ENCODE measurements at places on chromosomes 2 and 18.

GRCh38 chr2:195741191-195741590 lies 84.2 kb downstream of the SLC39A10 start:
- no peak for DNase-seq

GRCh38 chr2:128495996-128496547 lies 177.4 kb upstream of the HS6ST1 start:
- no peak for DNase-seq

DNA sequence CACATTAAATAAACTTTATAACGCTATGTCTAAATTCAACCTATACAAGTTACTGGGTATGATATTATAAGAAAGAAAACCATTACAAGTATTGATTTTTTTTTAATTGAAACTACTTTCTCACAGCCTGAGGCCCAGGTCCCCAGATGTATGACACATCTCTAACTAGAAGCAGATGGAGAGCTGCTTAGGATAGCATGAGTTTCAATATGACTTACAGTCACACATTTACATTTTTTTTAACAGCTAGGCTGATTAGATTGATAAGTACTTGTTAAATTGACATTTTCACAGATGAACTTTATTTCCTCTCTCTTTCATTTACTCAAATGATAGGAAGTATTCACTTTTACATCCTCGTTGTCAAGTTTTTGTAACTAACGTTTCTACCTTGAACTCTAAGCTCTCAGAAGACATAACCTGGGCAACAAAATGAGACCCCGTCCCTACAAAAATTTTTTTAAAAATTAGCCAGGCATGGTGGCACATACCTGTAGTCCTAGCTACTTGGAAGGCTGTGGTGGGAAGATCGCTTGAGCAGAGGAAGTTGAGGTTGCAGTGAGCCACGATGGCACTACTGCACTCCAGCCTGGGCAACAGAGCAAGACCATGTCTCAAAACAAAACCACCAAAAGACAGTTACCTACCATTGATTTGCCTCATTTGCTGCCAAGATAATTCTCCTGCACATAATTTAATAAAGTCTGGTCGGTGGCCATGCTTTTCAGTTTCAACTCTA lies 52.4 kb downstream of the STK39 start:
- no peak for DNase-seq

DNA sequence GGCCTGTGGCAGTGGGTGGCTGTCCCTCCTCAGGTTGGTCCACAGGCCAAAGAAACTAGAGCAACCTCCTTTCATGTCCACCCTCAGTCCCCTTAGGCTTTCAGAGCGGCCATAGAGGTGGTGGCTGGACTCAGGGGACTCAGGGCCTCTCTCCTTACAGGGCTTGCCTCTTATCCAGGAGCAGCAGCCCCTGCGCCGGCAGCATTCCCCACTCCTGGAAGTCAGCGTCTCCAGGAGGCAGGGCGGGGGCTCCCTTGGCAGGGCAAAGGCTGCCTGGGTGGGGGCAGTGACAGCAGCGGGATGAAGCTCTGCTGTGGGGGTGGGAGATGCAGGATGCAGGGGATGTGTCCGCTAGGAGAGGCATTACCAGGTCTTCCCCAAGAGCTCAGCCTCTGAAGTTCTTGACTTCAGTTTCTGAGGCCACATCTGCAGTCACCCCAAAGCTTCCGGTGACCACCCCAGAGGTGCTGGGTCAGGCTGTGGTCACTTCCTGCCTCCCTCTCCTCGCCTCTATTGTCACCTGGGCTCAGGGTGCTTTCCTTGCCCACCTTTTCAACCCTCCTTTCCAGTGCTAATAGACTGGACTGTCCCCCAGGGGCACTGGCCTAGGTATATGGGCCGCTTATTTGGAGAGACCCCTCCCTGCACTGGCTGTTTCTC lies 8.6 kb upstream of the GPR55 start:
- no peak for DNase-seq

DNA sequence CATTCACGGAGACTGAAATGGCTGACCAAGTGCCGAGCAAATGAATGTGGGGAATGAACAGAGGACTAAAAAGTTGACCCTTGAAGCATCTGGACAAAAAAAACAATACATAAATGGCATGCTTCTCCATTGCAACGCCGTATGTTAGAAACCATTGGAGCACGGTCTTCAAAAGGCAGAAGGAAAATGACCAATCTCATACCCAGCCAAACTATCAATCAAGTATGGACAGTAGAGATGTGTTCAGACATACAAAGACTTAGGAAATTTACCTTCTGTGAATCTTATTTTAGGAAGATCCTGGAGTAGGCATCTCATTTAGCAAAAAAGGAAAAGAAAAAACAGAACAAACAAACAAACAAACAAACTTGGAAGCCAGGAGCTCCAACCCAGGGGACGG lies 44.5 kb downstream of the HS6ST1 start:
- DNase-seq: no peak

DNA sequence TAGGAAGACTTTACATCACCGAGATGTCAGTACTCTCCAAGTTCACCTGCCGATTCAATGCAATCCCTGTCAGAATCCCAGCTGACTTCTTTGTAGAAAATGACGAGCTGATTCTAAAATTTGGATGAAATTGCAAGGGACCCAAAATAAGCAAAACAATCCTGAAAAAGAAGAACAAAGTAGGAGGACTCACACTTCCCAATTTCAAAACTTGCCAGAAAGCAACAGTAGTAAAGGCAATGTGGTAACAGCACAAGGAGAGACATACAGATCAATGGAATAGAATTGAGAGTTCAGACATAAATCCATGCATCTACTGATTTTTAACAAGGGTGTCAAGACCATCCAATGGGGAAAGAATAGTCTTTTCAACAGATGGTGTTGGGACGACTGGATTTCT lies 52.2 kb downstream of the SMAD7 start:
- DNase-seq: no peak

All from GM23338 (cell line).